ENCODE measurements at places on chromosomes 7 and 10.

DNA sequence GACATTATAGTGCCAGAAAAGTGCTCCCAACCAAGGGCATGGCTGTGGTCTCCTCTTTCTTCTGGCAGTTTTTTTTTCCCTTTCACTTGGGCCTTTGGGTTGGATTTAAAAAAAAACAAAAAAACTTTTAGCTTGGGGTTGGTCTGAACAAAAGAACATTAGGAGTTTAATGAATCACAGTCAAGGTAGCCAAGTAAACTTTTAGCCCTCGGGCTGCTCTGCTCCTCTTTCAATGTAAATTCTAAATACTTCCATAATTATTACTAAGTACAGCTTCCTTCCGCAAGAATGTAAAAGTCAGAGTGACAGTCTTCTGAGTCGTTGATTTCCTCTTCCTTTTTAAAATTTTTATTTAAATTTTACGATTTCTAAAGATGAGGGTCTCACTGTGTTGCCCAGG lies 79.2 kb downstream of the NRF1 start:
- DNase-seq: no peak

DNA sequence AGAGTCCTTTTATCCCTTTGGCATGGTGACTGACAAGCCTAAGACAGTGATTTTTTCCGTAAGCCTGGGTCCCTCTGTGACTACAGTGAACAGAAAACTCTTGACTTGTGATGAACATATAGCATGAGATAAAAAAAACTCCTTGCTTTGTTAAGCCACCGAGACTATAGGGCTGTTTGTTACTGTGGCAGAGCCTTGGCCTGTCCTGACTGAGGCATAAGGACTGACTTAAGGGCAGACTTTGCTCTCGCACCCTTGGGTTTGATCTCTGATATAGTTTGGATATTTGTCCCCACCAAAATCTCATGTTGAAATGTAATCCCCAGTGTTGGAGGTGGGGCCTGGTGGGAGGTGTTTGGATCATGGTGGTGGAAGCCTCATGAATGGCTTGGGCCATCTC lies 316.4 kb upstream of the C7orf33 start:
- DNase-seq: no peak

- DNase-seq: no peak
Measured at GRCh38 chr7:67453580-67454380, 457.1 kb downstream of the TYW1 start.

- no peak for DNase-seq
Measured at GRCh38 chr7:1290679-1291356, 58.1 kb downstream of the UNCX start.
